ENCODE measurements at places on chromosomes 11 and 22. TPM values are rescaled to one million over a fixed set of nuclear protein-coding genes. Genes with fewer than 3 reads are reported as not detected.

Gene OR52E8
- not detected for total RNA-seq

DNA sequence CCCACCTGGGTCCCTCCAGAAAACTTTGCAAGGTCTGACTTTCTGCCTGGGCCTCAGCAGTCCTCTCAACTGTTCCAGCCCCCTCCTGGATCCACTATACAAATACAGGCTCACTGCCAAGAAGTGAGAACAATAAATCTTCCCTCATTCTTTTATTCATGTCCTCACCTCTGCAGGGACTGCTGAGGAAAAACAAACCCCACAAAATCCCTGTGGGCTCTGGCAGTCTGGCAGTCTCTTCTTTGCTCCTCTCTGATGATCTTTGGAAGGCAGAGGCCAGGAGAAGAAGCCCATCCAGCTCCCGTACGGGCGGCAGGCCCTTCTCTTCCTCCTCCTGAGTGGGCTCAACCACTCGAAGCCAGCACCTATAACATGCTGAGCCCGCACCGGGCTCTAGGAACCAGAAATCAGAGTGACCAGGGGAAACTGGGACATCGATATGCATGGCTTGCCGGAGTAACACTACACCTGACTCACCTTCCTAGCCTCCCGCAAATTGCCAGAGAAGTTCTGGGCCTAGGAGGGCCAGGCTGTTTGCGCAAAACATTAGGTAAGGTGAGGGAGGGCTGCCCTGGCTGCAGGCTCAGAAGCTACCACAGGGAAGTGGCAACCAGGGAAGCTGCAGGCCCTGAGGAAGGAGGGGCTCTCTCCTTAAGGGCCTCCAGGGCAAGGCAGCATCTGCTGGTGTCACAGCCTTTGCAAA, 24.2 kb downstream of the TMPRSS5 start:
- no peak overlapping the region for H3K27ac ChIP-seq
- H3K4me1 ChIP-seq, result peaks cover 4% of the 10 kb centered on the region
- no peaks in the 10 kb centered on the region for H3K27me3 ChIP-seq
- no peak for DNase-seq

GRCh38 chr11:7098235-7098832, 9.5 kb downstream of the RBMXL2 start:
- no peaks in the 10 kb centered on the region for H3K4me1 ChIP-seq
- H3K4me3 ChIP-seq, result no peak overlapping the region
- no peaks in the 10 kb centered on the region for H3K36me3 ChIP-seq
- peaks cover 7% of the 10 kb centered on the region for H3K27me3 ChIP-seq
- no peak for DNase-seq

GRCh38 chr22:49923445-49923844, 5.0 kb downstream of the CRELD2 start:
- no peak overlapping the region for H3K27ac ChIP-seq
- no peaks in the 10 kb centered on the region for H3K4me1 ChIP-seq
- DNase-seq, result no peak
- H3K4me3 ChIP-seq, result no peak overlapping the region
- no peaks in the 10 kb centered on the region for H3K27me3 ChIP-seq

DNA sequence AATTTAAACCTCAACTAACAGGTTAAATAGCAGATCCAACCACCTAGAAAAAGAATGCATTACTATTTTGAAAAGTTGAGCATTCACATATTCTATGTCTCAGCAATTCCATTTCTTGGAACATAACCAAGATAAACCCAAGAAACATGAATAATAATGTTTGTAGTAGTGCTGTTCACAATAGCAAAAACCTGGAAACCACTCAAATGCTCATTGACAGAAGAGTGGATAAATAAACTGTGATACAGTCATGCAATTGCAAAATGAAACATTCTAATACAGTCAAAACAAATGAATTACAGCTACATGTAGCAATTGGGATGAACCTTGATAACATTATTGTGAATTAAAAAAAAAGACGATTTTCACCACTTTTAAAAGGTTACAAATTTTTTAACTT, 162.8 kb upstream of the TMEM45B start:
- no peaks in the 10 kb centered on the region for H3K36me3 ChIP-seq
- no peak overlapping the region for H3K4me3 ChIP-seq
- no peak overlapping the region for H3K27ac ChIP-seq
- no peaks in the 10 kb centered on the region for H3K4me1 ChIP-seq
- no peak for DNase-seq

DNA sequence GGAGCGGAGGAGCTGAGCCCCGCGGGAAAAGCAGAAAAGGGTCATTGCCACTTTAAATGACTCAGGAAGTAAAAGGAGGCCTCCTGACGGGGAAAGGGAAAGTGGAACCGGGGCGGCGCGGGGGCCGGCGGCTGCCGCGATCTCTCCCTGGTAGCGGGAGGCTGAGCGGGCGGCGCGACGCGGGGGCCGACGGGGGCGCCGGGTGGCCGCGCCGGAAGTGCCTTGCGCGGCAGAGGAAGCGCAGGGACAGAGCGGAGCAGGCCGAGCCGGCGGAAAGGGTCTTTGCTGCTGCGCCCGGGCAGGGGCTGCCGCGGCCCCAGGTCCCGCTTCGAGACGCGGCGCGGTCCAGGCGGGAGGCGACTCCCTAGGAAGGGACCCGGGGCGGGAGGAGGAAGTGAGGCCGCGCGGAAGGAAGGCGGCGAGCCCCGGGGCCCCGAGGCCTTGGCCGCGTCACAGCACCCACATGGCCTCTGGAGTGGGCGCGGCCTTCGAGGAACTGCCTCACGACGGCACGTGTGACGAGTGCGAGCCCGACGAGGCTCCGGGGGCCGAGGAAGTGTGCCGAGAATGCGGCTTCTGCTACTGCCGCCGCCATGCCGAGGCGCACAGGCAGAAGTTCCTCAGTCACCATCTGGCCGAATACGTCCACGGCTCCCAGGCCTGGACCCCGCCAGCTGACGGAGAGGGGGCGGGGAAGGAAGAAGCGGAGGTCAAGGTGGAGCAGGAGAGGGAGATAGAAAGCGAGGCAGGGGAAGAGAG, at the start of gene TRIM44:
TSS of gene TRIM44 (plus strand) at position 127 of the 759 bp plus-strand sequence. CDS start at position 464, 337 bp downstream.
- peak; percentile 87 for DNase-seq
- peak within 1 kb of the TSS; percentile 86 for H3K27ac ChIP-seq
- peak within 1 kb of the TSS; percentile 71 for H3K4me3 ChIP-seq
- H3K4me1 ChIP-seq, result peaks cover 12% of the 10 kb centered on the region
- peaks cover 9% of the 10 kb centered on the region for H3K36me3 ChIP-seq
- no peaks in the 10 kb centered on the region for H3K27me3 ChIP-seq

DNA sequence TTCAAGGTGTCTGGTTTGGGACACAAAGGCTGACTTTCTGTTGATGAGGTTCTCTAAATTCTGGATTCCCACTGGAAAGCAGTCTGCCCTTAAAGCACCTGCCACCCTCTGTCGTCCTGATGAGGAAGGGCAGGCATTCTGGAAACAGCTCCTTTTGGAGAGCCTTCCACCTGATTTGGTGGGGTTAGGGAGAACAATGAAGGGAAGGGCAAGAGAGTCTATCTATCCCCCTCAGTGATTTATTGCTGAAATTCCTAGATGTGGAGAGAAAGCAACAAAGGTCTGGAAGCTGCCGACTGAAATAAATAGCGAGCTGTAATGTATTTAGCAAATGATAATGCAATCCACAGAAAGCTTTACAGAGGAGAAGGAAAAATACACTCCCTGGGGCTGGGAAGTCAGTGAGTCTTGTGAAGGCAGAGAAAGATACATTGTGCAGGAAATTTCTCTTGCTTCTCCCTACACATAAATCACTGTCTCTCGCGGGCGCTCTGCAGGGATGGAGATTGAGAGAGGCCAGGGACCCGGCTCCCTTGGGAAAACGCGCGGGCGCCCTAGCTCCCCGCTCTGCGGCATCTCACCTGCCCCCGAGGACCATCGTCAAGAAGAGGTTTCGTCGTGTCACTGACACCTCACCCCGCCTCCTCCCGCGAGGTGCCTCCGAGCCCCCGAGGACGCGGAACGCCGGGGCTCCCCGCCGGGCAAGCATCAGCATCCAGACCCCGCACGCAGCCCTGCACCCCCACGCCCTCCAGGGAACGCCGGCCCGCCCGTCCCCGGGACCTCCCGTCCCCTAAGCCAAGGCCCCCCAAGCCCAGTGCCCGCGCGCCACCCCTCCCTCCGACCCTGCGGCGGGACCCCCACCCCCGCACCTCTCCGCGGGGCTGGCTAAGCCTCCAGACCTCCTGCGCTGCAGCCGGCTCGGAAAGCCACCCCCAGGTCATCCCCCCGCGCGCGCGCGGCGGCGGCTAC, 673 bp downstream of the CDON start:
- peak overlapping the region; percentile 67 for H3K4me3 ChIP-seq
- H3K27ac ChIP-seq, result peak overlapping the region; percentile 32
- DNase-seq, result peak; percentile 65
- no peaks in the 10 kb centered on the region for H3K27me3 ChIP-seq
- H3K4me1 ChIP-seq, result no peaks in the 10 kb centered on the region

- no peaks in the 10 kb centered on the region for H3K36me3 ChIP-seq
- no peaks in the 10 kb centered on the region for H3K27me3 ChIP-seq
- DNase-seq, result no peak
- no peak overlapping the region for H3K27ac ChIP-seq
- no peak overlapping the region for H3K4me3 ChIP-seq
Observed at GRCh38 chr11:29305456-29306232, 711.2 kb downstream of the KCNA4 start.

GRCh38 chr11:123577081-123577598, 77.3 kb downstream of the SCN3B start:
- peak; percentile 27 for DNase-seq
- no peaks in the 10 kb centered on the region for H3K36me3 ChIP-seq
- no peaks in the 10 kb centered on the region for H3K4me1 ChIP-seq
- no peak overlapping the region for H3K27ac ChIP-seq

Data from SJCRH30 (cell line).